Daoy (cell line): ENCODE measurements at places on chromosomes 6 and 20. TPM values are rescaled to one million over a fixed set of nuclear protein-coding genes. Genes with fewer than 3 reads are reported as not detected.

GRCh38 chr6:92231171-92231701, 1188.1 kb downstream of the EPHA7 start:
- no peak for DNase-seq

DNA sequence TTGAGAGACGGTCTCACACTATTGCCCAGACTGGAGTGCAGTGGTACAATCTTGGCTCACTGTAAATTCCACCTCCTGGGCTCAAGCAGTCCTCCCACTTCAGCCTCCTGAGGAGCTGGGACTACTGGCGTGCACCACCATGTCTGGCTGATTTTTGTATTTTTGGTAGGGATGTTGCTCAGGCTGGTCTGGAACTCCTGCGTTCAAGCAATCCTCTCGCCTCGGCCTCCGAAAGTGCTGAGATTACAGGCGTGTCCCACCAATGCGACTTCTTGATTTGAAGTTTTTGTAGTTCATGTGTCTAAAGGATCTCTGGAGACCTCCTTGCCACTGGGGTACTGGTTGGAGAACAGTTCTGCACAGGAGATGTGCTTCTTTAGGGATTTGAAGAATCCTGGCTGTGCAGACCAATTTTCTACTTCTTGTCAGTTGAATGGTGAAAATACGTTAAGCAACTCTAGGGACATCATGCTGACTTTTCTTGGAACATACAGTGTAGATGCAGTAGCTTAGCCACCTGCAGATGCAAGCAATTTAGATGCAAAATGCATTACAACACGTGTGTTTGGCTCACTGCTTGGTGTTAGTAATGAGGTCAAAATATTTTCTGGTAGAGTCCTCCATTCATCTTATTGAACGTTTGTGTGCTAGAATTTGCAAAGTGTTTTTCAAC, 28.2 kb downstream of the SYTL3 start:
- no peak for DNase-seq

- DNase-seq: no peak
Observed at GRCh38 chr6:157774153-157775135, 48.6 kb upstream of the SNX9 start.

DNA sequence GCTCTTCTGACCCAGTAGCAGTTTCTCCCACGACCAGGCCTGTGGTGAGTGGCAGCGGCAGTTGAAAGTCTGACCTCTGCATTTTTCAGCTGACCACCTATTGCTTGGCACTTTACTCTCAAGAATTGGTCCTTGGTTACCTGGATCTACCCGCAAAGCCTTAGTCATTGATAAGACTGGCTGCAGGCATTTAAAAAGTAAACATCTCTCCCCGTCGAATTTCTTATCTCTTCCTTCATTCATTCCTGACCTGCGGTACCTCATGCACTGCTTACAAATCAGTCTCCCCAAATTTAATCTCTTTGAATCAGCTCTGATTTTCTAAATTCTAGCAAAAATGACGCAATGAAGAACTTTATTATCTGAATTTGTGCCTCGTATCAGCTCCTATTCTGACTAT, 26.1 kb upstream of the IPCEF1 start:
- no peak for DNase-seq

Gene RBBP8NL
- total RNA-seq: not detected in 2 replicates

Gene UNC5CL
- 0.11 TPM in 1 of 2 replicates, not detected in the other for total RNA-seq

Gene MOG
- total RNA-seq: not detected in 2 replicates
